T-cell (primary cell): ENCODE measurements at places on chromosomes 2 and 18.

GRCh38 chr2:147161746-147162145 lies 683.1 kb upstream of the ACVR2A start:
- no peak for DNase-seq

DNA sequence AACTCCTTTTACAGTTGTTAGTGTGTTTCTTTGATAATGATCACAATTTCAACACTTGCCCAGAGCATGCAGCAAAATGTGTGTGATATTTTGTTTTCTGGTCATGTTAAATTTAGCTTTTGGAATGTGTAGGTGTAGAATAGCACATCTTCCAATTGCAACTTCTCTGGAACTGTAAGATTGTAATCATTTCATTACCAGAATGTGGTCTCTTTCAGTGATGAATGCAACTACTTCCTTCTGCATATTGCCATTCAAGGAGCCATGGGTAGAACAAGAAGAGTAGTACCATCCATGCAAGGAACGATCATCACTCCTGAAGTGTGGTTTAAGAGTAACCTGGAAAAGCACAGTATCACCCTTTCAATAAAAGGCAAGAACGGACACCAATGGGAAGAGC lies 548.8 kb upstream of the ZNF804A start:
- DNase-seq = no peak

DNA sequence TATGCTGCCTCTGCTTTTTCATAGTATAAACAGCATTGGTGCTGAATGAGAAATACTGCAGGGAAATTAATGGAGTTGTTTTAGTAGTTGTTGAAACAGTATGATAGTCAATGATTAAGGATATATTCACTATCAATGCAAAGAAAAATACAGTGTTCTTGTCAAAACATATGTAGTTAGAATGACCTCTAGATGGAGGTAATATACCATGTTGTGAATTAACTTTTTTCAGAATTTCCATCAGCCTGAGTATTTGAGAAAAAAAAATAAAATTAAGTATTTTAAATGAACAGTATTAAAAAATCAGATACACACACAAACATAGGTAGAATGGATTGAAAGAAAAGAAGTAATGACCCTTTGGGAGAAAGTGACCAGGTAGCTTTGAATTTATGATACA lies 59.5 kb downstream of the RMDN2 start:
- no peak for DNase-seq

DNA sequence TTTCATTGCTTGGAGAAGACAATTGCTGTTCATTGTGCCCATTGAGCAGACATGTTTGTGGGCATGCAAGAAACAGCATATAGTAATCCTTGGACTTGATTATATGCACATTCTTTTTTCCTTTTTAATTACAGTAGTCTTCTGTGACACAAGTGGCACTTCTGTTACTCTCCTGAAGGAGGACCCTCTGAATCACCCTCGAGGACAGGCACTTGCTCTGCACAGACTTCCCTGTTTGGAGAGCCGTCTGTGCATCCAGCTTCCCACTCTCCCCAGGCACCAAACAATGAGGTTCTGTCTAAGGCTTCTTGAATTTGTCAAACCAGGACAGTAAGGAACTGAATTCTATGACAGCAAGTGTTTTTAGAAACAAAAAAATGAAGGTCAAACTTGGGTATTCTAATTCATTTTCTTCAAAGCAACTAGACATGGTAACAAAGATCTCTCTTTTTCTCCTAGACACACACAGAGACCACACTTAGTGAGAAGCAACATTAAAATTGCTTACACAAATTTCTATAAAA lies 844.6 kb upstream of the ID2 start:
- no peak for DNase-seq

DNA sequence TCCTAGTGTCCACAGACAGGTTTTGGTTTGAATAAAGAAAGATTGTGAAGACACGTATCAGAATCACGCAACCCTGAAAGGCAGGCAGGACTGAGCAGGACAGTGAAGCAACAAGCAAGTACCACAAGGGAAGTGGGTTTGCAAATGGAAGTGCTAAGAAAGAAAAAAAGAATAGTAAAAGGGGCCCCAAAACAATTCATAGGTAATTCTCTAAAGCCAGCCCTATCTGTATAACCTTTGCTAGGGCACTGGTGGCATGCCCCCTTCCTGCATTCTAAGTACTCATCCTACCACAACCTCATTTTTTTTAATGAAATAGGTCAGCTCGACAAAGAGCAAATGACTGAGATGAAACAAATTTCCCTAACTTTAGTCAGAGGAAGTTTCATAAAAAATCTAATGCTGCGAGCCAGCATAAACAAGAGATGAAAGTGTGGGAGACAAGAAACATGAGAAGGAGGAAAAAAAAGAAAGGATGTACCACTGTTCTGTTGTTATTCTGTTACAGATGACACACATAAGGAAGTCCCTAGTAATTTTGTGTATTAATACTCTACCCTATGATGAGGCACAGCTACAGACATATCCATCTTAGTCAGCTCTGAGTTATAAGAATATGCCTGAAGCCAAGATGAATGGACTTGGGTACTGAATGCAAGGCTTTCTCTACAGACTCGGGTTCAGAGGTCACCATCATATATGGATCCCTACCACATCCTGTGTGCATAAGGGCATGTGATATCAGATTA lies 32.2 kb downstream of the IKZF2 start:
- peak; percentile 17 for DNase-seq
